Aorta (tissue), 5 donors: ENCODE measurements at places on chromosomes 7 and 10. TPM values are rescaled to one million over a fixed set of nuclear protein-coding genes. Genes with fewer than 3 reads are reported as not detected.

The CXCL12 gene
- 637 TPM for polyA plus RNA-seq

DNA sequence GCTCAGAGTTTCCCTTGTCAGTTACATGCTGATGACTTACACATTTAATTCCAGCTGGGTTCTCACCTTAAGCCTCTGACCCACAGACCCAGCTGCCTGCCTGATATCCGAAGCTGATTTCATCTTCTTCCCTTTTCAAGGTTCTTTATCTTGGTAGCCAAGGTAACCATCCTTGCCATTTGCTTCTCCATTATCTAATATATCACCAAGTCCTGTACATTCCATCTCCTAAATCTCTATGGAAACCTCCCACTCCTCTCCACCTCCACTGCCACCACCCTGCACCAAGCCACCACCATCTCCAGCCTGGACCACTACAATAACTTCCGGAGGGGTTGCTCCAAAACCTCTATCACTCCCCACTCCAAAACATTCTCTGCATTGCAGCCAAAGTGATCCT, 19.9 kb downstream of the SCRN1 start:
- H3K4me3 ChIP-seq: no peak overlapping the region
- H3K4me1 ChIP-seq: no peaks in the 10 kb centered on the region
- no peaks in the 10 kb centered on the region for H3K36me3 ChIP-seq

DNA sequence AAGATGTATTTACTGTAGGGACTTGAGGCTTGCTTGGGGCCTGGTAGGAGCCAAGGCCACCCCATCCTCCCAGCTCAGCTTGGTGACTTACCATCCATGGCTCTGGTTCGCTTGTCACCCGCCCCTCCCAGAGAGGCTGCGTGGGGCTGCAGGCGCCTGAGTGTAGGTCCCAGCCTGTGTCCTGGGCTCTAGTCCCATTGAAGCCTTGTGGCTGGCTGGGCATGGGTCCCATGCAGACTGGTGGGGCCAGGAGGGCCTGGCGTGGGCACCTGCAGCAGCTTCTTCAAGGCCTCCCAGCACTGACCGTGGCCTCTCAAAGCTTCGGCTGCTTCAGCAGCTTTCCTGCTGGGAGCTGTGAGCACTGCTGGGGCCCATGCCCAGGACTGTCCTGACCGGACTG, 118.1 kb downstream of the INPP5A start:
- H3K27ac ChIP-seq: no peak overlapping the region
- H3K36me3 ChIP-seq: no peaks in the 10 kb centered on the region
- H3K27me3 ChIP-seq: no peaks in the 10 kb centered on the region
- peak; percentile 62 for DNase-seq

- no peak for DNase-seq
- no peaks in the 10 kb centered on the region for H3K27me3 ChIP-seq
- H3K27ac ChIP-seq: peak overlapping the region; percentile 29
- H3K36me3 ChIP-seq: no peaks in the 10 kb centered on the region
- peaks cover 2% of the 10 kb centered on the region for H3K4me1 ChIP-seq
- H3K4me3 ChIP-seq: no peak overlapping the region
These were observed 35.7 kb downstream of the CYP17A1 start for GRCh38 chr10:102801496-102801895.

DNA sequence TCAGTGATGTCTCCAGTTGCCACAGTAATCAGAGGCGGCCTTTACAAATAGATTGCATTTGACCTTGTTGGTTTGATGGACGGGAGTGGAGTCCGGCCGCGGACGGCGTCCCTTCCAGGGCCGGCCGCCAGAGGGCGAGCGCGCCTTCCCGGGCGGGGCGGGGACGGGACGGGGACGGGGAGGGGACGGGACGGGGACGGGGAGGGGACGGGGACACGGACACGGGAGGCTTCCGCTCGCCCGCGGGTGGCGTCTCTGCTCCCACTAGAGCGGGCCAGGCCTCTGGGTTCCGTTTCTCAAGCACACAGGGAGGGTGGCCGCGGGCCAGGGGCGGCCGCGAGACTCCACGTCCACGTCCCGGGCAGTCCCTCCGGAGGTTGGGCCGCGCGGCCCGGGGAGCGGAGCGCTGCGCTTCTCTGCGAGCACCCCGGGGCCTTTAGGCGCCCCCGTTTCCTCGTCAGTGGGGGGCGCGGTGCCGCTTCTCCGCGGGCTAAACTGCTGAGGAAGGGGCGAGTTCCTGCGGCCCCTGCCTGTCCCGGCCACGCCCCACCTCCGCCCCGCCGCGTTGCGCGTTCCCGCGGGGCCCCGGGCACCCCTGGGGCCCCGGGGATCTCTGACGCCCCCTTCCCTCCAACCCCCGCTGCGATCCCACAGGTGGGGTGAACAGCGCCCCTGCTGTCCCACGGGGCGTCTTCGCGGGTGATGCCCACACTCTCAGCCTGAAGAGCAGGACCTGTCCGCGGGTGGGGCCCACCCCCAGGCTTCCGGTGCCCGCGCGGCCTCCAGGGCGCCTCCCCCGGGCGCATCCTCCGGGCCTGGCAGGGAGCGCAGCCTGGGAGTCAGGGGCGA, 84.2 kb upstream of the MKI67 start:
- no peaks in the 10 kb centered on the region for H3K27me3 ChIP-seq
- H3K4me1 ChIP-seq: no peaks in the 10 kb centered on the region
- peak overlapping the region; percentile 56 for H3K4me3 ChIP-seq
- H3K36me3 ChIP-seq: no peaks in the 10 kb centered on the region
- peak; percentile 71 for DNase-seq
- H3K27ac ChIP-seq: no peak overlapping the region

- H3K27ac ChIP-seq: no peak overlapping the region
- no peaks in the 10 kb centered on the region for H3K4me1 ChIP-seq
- DNase-seq: no peak
- H3K27me3 ChIP-seq: no peaks in the 10 kb centered on the region
These were observed 22.1 kb downstream of the HKDC1 start for GRCh38 chr10:69242040-69242851.

- no peak overlapping the region for H3K27ac ChIP-seq
- H3K27me3 ChIP-seq: no peaks in the 10 kb centered on the region
These were observed 4.0 kb upstream of the PLXNA4 start for GRCh38 chr7:132580277-132580676.

- H3K27me3 ChIP-seq: no peaks in the 10 kb centered on the region
- no peaks in the 10 kb centered on the region for H3K36me3 ChIP-seq
- peak; percentile 86 for DNase-seq
- peak within 1 kb of the TSS; percentile 96 for H3K4me3 ChIP-seq
- H3K4me1 ChIP-seq: no peaks in the 10 kb centered on the region
These were observed at the start of gene PIP4K2A for GRCh38 chr10:22714479-22715289. TSS of gene PIP4K2A (minus strand) at chr10:22714578. CDS start at chr10:22714326, 252 bp downstream.

GRCh38 chr10:78602201-78602932, 466.4 kb upstream of the ZMIZ1 start:
- no peaks in the 10 kb centered on the region for H3K27me3 ChIP-seq
- no peaks in the 10 kb centered on the region for H3K4me1 ChIP-seq
- no peak overlapping the region for H3K27ac ChIP-seq
- DNase-seq: no peak
- H3K36me3 ChIP-seq: no peaks in the 10 kb centered on the region

GRCh38 chr7:151875942-151876898, 695 bp downstream of the PRKAG2 start:
- H3K36me3 ChIP-seq: no peaks in the 10 kb centered on the region
- H3K27me3 ChIP-seq: no peaks in the 10 kb centered on the region
- H3K4me3 ChIP-seq: peak overlapping the region; percentile 65
- DNase-seq: peak; percentile 91

DNA sequence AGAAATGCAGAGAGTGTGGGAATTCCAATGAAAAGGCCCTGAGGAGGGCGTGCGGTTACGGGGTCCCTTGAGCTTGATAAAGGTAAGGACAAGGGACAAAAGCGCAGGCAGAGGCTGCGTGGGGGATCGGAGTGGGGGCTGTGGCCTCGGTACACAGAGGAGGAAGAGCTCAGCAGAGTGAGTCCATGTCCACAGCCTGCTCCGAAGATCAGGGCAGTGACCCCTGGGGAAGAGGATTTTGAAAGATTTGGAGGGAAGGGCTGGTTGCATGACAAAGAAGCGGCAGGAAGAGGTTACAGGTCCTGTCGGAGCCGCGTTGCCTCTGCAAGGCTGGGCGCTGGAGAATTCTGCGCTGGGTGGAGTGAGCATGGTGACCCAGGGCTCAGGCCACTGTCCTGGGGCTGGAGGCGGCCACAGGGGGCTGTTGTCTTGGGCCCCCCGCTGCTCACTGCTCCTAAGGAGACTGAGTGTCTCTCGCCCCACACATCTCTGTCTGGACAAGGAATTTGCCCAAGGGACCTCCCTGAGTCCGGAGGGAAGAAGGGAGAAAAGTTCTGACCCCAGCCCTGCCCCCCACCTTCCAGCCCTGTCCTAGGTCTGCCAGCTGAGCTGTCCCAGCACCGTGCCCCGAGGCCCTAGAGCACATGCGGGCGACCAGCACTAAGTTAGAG, 69.8 kb upstream of the INSIG1 start:
- no peaks in the 10 kb centered on the region for H3K27me3 ChIP-seq
- no peaks in the 10 kb centered on the region for H3K36me3 ChIP-seq
- DNase-seq: peak; percentile 53
- H3K4me1 ChIP-seq: no peaks in the 10 kb centered on the region
